ENCODE measurements at places on chromosomes 4 and X.

- DNase-seq: no peak
Observed at GRCh38 chr4:147096667-147097604, 151.3 kb upstream of the TTC29 start.

DNA sequence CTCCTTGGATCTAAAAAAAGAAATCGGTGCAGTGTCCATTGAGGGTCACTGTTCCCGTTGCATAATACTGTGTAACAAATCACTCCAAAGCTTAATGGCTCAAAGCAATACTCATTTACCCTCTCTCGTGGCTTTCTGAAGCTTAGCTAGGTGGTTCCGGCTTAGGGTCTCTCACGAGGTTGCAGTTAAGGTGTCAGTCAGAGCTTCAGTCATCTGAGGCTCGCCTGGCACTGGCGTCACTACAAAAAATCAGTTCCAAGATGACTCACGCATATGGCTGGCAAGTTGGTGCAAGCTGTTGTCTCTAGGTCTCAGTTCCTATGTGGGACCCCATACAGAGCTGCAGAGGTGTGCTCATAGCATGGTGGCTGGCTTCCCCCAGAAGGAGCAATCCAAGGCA lies 91.0 kb downstream of the BEND2 start:
- no peak for DNase-seq

DNA sequence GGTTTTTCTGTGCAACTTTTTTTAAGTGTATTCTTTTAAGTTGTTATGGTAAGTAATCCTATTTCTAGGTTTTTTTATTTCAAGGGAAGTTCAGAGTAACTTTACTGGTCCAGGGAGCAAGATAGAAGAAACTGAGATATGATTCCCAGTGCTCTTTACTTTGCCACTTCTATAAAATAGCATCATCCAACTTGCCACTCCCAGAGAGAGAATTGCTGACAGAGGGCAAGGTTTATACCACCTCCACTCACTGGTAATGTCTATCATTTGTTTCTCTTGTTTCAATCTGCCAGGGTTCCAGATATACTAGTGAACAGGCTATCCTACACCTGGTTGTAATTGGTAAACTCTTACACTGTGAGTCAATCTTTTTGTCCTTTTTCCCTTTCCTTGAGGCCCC lies 3.5 kb upstream of the CLCN3 start:
- DNase-seq: no peak

DNA sequence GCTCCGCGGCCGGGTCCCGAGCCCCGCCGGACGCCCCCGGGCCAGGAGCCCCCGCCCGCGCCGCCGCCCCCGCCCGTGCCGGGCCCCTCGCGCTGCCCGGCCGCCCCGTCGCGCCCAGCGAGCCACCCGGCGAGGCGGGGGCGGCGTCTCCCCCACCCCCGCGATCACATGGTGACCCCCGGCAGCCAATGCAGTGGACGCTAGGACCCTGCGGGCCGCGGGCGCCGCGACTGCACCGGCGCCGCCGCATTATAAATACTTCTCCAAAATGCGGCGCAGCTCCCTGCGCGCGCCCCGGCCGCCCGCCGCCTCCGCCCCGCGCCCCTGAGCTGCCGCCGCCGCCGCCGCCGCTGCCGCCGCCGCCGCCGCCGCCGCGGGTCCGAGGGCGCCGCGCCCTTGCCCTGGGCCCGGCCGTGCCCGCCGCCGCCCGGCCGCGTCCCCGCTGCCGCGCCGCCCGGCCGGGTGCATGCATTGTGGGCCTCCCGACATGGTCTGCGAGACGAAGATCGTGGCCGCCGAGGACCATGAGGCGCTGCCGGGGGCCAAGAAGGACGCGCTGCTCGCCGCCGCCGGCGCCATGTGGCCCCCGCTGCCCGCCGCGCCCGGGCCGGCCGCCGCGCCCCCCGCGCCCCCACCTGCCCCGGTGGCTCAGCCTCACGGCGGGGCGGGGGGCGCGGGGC lies at the start of gene NAT8L:
Gene NAT8L (plus strand): TSS at position 282 of the 680 bp plus-strand sequence. CDS start 185 bp downstream, at position 467.
- no peak for DNase-seq

GRCh38 chrX:132090403-132091159 lies 37.2 kb downstream of the FRMD7 start:
- no peak for DNase-seq

DNA sequence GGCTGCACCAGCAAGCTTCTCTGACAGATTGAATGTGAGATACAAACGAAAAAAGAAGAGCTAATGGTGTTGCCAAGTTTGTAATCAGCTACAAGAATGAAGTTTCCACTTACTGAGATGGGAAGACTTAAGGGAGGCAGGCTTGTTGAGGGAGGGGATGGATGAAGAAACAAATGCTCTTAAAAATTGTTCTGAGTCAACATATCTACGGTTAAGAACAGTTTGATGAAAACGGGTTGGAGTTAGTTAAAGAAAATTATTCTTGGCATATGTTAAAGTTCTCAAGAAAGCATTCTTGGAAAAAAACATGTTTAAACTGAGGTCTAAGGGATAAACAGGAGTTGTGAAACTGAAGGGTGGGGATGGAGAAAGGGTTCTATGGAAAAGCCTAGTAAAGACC lies 816.3 kb upstream of the HS3ST1 start:
- no peak for DNase-seq

GRCh38 chr4:93263166-93263565 lies 565.4 kb upstream of the ATOH1 start:
- no peak for DNase-seq

DNA sequence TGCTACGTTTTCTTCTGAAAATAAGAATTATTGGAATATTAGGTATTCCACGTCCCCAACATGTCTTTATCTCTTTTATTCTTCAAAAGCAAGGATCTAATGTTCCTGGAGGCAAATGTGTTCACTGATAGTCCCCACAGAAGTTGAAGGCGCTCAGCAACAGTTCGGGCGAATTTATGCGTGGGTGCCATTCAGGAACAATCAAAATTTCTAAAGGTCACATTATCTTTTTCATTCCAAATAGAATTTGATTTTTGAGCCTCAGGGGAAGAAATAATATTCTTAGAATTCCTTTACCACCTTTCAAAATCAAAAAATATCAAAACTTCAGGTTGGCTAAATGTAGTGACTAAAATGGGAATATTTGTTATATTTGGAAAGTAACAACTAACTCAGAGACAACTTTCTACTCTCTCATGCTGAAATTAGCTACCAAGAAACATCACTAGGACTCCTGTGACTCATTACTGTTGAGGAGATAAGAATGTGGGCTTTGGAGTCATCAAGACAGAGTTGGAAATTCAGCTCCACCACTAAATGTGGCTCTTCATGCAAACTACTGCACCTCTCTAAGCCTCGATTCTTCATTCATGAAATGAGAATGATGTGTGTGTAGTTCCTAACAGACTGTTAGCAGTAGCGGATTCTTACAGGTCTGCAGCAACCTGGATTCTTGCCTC lies 72.3 kb upstream of the KIT start:
- no peak for DNase-seq

DNA sequence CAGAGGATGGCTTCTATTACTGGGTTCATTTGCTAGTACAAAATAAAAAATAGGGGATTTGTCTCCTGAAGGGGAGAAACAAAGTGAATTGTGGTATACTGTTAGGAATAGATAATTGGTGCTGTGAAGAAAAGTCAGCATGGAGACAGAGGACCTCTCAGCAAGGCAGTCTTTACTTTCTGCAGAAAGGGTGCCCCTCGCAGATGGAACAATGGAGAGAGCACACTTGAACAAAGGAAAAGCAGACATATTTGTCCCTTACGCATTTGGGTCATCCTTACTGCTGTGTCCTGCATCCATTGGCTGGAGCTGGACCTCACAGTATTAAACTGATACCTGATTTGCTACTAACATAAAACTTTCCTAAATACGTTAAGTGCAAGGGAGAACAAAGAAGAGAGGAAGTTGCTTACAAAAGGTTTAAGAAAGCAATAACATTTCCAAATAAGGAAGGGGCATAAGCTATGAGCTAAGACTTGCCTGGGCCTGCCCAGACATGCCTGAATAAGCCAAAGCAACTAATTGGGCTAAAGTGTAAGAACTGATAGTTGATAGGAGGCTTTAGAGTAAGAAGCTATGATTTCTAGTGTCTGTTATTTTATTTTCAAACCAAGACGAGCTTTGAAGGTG lies 83.8 kb downstream of the CCKAR start:
- no peak for DNase-seq

DNA sequence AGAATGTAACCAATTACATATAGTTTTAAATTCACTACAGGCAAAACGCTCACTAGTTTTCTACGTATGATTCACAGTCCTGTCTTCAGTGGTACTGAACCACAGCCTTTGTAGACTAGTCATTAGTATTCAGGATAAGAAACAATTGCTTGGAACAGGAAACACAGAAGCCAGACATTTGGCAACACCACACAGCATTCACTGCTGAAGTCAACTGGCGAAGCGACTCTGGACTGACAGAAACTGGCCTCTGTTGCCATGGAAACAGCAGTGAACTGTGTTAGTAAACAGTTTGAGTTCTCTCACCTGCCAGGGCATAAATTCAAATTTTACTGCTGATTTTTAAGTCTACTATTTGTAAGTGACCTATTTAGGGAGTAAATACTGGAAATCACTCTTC lies 57.6 kb downstream of the MAPK10 start:
- no peak for DNase-seq

DNA sequence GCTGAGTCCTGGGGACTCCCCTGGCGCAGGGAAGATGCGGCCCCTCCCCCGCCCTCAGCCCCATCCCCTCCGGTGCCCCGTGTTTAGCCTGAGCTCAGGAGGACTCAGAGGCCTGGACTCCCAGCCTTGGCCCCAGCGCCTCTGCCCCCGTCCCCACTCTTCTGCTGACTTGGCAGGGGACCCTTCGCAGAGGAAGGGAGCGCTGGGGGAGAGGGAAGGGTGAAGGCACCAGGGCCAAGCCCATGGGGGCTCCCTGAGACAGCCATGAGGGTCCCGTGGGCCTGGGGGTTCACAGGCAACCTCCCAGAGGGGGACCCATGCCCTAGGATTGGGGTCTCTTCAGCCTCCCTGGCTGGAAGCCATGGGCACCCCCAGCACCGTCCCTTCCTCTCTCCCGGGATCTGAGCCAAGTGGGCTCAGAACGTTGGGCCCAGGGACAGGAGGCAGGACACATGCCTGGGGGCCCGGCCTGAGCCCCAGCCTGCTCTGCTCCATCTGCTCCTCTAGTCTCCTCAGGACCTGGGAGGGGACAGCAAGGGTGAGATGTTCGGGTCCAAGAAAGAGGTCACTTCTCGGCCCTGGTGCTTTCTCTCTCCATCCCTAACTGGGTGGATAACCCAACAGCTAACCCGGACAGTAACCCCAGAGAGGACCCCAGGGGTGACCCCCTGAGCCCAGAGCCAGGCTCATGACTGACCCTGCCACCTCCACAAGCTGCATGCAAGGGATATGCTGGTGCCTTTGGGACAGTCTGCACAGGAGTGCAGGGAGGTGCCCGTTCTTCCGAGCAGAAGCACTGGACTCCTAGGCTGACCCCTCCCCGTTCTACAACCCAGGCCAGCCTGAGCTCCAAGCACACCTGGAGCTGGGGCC lies 1.5 kb upstream of the CPLX1 start:
- DNase-seq: no peak

GRCh38 chrX:65751519-65751918 lies 84.1 kb downstream of the MSN start:
- DNase-seq: no peak

DNA sequence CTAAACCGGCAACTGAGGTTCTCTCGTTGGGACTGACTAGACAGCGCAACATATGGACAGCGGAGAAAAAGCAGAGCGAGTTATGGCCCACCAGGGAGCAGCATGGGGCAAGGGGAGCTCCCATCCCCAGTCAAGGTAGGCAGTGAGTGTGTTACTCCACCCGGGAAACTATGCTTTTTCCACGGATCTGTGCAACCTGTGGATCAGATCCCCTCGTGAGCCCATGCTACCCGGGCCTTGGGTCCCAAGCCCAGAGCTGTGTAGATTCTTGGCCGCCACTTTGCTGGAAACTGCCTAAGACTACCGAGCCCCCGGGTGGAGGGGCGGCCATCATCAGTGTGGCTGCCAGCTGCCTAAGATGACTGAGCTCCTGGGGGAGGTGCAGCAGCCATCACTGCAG lies 140.9 kb downstream of the PAPSS1 start:
- no peak for DNase-seq

DNA sequence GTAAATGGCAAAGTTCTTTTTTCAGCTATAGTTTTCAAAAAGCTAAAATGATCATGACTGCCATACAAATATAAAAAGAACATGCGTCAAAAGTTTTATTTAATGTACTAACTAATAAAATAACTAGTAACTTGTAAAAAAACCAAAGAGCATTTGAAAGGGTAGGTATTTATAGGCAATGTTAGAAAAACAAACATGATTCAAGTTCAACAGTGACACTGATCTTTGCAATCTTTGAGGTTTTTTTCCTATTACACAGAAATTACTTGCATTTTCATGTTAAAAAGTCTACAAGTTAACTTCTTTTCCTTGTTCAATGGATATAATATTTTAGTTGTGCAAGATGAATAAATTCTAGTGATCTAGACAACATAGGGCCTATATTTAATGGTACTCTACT lies 72.3 kb upstream of the GRID2 start:
- DNase-seq: no peak

DNA sequence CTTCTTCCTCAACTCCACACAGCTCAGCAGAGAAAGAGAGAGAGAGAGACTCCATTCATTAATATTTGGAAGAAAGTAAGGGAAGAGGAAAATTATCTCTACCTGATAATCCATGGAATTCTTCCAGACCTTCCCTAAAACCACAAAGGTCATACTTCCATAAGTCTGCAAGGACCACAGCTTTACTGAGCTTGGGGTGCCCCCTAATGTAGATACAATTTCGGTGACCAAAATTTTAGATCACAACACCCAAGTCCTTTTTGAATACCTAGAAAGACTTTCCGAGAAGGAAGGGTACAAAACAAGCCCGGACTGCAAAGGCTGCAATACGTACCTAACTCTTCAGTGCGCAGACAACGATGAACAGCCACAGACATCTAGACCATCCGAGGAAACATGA lies 523.9 kb downstream of the GLUD2 start:
- no peak for DNase-seq

- no peak for DNase-seq
Observed at GRCh38 chr4:175456131-175456530, 355.9 kb downstream of the GPM6A start.

- DNase-seq: no peak
Observed at GRCh38 chrX:51456814-51457213, 39.6 kb downstream of the NUDT11 start.

DNA sequence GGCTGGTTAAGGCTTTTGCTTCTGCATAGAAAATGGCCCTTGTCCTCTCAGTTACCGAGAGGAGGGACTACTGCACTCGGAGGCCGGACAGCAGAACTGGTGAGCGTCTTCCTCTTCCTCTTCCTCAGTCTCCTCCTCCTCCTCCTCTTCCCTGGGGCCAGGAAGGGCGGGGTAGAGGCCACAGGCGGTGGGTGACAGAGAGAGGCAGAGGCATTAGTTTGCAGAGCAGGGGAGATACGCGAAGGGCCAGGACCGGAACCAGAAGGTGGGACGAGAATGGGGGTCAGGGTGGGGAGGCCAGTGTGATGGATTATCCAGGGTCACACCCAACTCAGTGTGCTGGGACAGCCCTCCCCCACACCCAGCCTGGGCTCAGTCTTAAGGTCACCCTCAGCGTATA lies 14.5 kb downstream of the IQSEC2 start:
- DNase-seq: no peak

GRCh38 chrX:39196192-39197102 lies 395.2 kb downstream of the MID1IP1 start:
- DNase-seq: no peak

Data from stimulated activated CD4-positive, alpha-beta T cell treated with anti-CD3 and anti-CD28 coated beads, Interleukin-1b, Interleukin-23, amount 100 ng/mL, for 1 hour (primary cell).